ENCODE measurements at places on chromosomes 12 and 14.

GRCh38 chr12:115079760-115080159, 395.8 kb upstream of the TBX3 start:
- no peak for DNase-seq

GRCh38 chr14:53376064-53376463, 222.9 kb upstream of the DDHD1 start:
- no peak for DNase-seq

DNA sequence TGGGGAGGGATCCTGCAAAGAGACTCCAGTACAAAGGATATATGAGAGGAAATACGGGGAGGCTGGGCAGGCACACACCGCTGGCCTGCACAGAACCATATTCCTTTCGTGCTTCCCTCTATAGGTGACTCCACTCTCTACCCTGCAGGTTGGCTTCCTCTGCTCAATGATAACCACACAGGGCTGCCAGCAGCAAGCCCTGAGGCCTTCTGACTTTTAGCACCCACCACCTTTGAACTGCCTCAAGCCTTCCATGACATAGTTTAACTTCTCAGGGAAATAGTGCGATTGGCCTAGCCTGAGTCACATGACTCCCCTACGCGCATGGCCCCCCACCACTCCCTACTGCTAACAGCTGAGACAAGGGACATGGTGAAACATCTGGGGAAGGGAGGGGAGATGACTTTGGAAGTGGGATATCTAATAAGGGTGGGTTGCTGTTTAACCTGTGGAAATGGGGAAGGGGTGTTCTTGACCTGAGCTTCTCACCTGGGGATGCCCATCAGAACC, 3.0 kb upstream of the FOXN3 start:
- no peak for DNase-seq

GRCh38 chr12:26123482-26123980, 1.3 kb downstream of the BHLHE41 start:
- DNase-seq: no peak

DNA sequence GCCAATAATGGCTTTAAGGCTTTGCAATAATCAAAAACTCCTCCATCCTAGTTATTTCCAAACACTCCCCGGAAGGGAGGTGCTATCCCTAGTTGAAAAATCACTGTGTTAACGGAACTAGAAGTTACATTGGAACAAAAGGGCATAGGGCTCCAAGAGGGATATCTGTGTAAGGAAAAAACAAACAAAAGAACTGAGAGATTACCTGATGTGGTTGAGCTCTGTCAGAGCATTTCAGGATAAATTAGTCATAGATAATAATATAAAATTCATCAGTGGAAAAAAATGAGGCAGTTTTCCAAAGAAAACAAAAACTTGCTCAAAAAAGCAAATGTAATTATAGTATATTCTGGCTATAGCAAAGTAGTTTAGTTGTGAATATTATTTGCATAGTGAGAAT, 27.4 kb upstream of the PAPLN start:
- DNase-seq: no peak

DNA sequence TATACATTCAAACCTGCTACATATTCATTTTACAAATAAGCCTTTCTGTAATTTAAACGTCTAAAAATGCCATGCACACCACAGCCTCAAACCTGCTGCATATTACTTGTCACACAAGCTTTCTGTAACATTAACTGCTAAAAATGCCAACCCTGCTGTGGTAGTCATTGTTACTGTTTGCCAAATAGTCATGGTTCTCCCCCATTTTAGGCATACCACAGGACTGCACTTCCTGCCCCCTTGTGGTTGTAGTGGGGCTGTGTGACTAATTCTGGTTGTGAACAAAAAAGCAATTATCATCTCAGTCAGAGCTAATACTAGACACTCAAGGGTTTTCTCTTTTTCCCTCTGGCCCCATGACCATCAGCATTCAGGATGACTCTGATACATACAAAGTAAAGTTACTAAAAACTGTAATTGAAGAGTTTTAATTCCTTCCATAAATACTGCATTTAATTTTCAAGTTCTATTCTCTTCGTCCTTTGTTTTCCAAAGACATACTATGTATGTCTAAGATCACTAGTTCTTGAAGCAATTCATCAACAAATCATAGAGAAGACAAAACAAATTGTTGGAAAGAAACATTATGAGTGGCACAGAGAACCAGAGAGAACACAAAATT, 5.7 kb upstream of the SLC35F4 start:
- no peak for DNase-seq

GRCh38 chr14:93113678-93114067, 2.1 kb downstream of the ITPK1 start:
- DNase-seq: no peak

DNA sequence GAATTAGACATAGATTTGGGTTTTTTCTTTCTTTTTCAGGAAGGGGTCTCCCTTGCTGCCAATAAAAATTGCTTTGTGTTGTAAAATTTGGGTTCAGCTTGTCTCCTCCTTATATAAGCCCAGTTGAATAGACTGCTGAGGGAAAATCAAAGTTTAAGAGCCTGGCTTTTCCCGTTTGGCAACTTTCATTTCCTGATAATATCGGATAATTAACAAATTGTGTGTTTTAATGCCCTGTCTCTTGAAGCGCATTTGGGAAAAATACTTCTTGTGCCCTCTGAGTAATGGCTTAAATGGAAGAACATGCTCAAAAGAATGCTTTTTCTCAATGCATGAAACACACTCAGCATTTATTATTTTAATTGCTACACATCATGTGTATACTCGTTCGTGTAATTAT, 198.0 kb upstream of the DCN start:
- no peak for DNase-seq
